ENCODE measurements at places on chromosomes 3 and 15.

DNA sequence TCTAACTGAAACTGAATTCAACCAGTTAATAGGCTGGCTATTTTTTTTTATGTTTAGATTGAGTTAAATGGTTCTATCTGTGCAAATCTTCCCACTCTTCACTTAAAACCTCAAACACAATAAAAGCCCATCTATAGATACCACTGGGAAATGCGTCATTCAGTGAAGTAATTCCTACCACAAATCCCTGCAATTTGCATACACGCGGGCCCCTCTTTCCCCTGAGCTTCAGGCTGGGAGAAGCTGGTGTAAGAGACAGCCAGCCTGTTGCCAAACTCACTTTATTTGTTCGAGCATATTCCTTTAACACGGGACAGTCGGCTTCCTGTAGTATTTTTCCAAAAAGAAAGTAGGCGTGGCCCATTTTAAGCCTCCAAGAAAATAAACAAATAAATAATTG is 26.0 kb upstream of the MCTP2 start:
- peak; percentile 86 for DNase-seq

DNA sequence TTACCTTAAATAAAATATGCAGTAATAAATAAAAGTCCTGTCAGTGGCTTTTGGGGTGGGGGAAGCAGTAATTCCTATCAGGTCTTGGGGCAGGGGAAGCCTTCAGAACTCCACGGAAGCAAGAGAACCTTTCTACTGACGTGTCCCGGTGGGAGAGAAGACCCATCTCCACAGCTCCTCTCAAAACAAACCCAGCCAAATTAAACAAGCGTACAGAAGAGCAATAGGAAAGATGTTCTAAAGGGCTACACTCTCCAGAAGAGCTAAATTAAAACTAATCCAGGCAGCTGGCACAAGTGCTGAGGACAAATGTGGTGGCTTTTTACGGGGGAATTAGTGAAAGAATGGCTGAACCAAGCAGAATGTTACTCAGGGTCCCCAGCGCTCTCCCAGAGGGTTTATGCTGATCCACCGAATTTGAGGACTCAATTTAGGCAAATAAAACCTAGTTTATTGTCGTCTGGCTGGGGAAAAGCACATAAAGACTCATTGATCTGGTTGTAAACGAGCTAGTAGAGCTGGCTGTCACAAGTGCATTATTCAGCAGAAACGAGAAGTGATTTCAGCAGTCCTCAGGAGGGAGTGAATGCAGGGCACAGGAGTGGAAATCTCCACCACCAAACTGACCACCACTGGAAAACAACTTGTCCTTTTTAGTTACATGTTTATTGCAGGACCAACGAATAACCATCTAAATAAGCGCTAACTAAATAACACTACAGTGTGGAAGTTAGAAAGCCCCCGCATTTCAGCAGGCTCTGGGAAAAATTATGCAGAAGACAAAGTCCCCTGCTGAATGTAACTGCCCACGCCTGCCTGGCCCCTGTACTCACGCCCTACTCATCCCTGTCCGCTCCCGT is 13.5 kb downstream of the BFSP2 start:
- no peak for DNase-seq

- peak; percentile 92 for DNase-seq
Observed at GRCh38 chr15:43913026-43913780, 86.4 kb downstream of the WDR76 start.

GRCh38 chr3:24156466-24156865 is 211.4 kb downstream of the NR1D2 start:
- no peak for DNase-seq

DNA sequence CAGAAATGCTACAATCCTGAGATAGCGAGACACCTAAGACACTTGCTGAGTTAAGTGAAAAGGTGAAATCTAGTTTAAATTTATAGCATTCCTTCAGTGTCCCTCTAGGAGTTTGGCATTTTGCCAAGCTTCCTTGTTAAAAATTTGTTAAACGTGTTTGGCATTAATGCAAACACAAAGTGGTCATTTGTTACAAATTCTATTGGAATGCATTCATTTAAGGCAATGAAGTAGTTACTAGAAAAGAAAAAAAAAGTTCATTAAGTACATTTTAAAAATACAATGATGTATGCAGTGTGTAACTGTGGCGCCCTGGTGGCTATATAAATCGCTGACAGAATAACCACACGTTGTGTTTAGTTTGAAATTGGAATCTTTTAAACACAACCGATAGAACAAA is 31.3 kb upstream of the WNT5A start:
- no peak for DNase-seq

DNA sequence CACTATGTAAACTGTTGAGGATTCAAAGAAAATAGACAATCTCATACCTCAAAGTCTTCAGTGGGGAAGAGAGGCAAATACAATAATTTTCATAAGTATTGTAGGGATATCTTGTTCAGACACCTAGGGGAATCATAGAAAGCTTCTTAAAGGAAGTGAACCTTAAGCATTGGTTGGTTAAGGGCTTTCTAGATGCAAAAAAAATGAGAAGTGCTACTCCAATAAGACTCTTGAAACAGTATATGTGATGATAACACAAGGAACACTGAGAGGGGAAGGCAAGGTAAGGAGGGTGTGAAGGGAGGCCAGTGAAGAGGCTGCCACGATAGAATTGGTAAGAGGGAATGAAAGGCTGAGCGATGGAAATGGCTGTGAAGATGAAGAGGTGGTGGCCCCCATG is 104.1 kb downstream of the TPRG1 start:
- no peak for DNase-seq

DNA sequence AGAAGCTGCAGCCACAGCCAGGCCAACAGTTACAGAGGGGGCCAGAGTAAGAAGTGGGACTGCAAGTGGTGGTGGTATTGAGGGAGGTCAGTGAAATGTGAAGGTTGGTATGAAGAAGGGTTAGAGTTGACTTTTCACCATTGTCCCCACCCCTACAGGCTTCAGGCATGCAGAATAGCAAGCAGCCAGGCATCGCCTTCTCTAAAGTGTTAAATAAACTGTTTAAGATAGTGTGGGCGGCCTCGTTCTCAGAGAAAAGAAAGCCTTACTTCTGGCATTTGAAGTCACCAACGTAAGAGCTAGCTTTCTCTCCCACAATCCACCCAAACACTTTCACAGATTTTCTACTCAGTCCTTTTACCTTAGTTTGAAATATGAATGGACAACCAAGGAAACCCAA is 230.0 kb upstream of the CTDSPL start:
- DNase-seq = no peak

- DNase-seq = no peak
Observed at GRCh38 chr15:38128341-38128781, 124.3 kb upstream of the SPRED1 start.

DNA sequence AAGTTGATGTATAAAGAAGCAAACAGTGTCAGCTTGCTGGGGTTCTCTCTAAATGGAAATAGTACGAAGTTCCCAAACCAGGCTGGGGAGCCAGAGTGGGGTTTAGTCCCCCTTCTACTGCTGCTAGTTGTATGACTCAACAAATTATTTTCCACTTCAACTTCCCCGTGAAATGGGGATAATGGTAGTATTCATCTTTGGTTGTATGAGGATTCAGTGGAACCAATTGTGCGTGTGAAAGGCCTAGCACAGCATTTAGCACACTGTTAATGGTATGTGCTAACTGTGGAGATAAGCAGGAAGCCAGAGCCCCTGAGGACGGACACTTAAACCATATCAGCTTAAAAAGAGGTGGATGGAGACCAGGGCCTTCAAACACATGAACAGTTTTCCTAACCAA is 4.2 kb downstream of the SORD start:
- DNase-seq = no peak

DNA sequence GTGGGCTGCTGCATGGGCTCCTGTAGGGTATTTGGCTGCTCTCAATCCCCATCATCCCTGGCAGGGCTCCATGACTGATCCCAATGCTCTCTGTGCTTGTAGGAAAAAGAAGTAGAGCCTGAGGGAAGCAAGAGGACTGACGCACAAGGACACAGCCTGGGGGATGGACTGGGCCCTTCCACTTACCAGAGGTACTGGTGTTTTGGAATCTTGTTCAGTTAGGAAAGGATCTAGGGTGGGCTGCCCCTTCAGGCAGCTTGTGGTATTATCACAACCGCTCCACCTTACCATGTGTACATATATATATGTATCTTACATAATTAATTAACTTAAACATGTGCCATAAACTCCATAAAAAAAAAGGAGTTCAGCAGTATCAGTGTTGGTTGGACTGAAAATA is 1.3 kb downstream of the SLC28A2 start:
- DNase-seq = no peak

DNA sequence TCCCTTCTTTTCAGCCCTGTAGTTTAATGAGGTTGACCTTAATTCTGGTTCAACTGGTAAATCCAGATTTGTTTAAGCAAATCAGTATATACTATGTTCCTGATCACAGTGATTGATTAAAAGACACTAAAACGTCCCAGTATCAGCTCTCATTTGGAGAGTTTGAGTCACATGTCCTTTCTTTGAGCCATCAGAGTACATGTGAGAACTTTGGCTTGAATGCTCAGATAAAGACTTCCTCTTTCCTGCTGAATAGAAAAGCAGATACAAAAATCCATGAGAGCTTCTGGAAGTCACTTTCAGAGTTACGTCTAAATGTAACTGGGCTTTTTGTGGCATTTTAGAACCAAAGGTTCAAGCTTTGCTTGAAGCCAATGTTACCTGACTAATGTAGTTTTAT is 341.8 kb upstream of the SATB1 start:
- no peak for DNase-seq

- no peak for DNase-seq
Observed at GRCh38 chr3:77288348-77288747, 248.4 kb downstream of the ROBO2 start.

GRCh38 chr3:128584412-128585020 is 66.1 kb downstream of the RPN1 start:
- peak; percentile 23 for DNase-seq

DNA sequence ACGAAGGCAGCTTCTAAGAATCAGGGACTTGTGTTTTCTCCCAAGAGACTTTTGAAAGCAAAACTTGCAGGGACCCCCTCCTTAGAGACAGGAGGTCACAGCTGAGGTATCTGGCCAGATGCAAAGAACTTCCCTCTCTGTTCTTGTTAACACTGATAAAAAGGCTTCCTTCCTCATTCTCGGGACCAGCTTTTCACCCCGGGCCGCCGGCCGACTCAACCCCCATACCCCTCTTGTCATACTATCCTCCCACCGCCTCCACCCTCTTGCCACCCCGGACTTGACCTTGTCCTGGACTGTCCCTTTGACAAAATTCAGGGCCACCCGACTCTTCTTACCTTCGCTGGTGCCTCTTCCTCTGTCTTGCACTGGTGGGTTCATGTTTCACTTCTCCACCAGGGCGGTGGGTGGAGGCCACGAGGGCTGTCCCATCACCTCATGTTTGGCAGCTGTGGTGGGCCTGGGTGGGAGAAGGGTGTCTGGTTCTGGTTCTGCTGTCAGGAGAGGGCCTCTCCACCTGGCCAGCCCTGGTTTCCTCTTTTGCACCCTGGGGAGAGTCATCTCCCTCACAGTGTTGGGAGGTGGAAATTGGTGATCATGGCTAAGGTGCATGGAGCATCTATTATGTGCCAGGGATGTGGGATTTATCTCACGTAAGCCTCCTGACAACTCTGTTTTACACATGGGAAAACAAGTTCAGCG is 32.5 kb downstream of the BHLHE40 start:
- no peak for DNase-seq

GRCh38 chr3:112672716-112673541 is 32.0 kb upstream of the CCDC80 start:
- no peak for DNase-seq

DNA sequence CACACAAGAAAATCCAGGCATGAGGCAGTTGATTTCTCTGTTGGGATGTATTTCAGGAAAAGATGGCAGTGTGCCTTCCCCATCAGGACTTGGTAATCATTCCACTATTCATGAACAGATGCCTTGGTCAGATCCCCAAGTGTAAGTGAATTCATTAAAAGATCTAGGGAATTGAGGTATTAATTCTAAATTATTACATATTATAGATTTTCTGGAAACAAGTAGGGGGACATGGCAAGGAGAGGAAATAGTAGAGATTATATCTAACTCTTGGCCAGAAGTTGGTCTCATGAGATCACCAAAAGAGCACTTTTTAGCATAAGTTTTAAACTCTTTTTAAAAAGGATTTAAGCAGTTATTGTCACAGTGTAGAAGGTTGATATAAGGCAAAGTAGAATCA is 74.4 kb upstream of the MDFIC2 start:
- no peak for DNase-seq

DNA sequence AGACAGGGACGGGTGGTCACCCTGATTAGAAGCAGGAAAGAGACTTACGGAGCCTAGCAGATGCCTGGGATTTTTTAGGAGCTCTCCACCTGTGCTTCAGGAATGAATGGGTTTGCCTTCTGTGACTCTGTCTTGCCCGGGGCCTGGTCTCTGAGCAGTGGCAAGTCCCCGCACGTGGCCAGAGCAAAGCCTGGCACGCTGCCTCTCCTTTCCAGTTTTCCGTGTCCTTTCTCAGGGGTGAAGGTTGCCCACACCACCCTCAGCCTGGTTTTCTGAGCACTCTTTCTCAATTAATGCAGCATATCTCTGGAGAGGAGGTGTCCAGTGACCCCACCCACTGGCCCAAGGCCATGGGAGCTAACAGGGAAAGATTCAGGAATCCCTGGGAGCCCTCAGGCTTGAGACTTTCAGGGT is 14.5 kb upstream of the CHST14 start:
- no peak for DNase-seq

- DNase-seq = no peak
Observed at GRCh38 chr3:109116031-109116430, 1.9 kb downstream of the MORC1 start.

DNA sequence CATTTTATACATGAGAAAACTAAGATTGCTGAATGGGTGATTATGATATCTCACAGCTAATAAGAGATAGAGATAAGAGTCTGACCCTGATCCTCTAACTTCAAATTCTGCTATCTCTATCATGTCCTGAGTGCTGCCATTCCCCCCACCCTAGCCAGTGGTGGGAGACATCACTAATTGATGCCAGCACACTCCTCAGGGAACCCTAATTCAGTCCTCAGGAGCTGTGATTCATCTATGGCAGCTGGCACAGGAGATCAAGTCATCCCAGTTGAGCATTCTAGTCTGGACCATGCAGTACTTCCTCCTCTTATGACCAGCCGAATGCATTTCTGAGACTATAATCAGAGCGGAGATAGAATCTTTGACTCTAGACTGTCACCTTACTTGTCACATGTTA is 71.9 kb downstream of the SYNM start:
- no peak for DNase-seq

DNA sequence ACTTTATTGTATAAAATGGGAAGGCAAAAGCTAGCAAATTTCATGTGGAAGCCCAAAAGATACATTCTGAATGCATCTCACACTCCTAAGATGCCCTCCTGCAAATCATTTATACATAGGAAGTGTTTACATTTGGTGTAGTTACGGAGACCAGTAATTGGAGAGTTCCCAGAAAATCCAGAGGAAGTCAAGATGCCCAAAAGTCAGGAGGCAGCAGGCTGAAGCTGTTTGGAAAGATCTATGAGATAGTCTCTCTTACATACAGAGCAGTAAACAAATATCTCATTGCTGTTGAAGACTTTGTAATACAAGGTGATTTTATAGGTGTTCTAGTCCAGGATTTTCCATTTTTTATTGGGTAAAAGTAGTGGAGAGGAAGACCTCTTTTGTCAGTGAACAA is 8.8 kb downstream of the KLHL24 start:
- DNase-seq = no peak

GRCh38 chr3:160135851-160136250 is 89.4 kb upstream of the C3orf80 start:
- no peak for DNase-seq

GRCh38 chr15:40054855-40055575 is 16.0 kb upstream of the SRP14 start:
- DNase-seq = no peak
